ENCODE measurements at places on chromosomes 3 and 15.

- DNase-seq = no peak
These were observed 27.7 kb downstream of the GRIP2 start for GRCh38 chr3:14512281-14512941.

DNA sequence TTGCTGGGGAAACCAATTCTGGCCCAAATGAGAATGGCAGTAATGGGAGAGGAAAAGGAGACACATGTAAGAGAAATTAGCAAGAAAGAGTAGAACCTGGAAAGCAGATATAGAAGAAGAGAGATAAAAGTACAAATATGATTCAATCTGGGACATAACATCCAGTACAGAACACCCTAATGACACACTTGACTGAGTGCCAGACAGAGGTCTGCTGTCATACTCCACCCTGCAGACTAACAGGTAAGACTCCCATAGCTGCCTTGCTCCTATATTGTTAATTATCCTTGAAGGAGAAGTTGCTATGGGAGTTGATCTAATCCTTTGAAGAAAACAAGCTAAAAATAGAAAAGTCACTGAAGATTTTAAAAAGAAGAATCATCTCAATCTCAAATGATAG lies 21.1 kb downstream of the CCPG1 start:
- DNase-seq = no peak

DNA sequence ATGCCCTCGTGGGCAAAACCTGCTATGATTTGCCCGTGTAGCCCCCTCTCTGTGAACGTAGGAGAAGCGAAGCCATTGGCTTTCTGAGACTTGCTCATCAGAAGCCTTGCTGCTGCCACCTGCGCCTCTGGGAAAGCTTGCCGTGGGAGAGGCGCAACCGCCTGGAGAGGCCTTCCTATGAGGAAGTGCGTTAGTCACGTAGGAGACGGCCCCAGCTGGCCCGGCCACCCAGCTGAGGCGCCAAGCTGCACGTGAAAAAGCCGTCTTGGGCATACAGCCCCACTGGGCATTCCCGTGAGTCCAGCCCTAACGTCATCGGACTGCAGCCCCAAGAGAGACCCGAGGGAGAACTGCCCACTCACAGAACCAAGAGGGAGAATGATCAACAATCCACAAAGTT lies 49.1 kb upstream of the TJP1 start:
- no peak for DNase-seq

DNA sequence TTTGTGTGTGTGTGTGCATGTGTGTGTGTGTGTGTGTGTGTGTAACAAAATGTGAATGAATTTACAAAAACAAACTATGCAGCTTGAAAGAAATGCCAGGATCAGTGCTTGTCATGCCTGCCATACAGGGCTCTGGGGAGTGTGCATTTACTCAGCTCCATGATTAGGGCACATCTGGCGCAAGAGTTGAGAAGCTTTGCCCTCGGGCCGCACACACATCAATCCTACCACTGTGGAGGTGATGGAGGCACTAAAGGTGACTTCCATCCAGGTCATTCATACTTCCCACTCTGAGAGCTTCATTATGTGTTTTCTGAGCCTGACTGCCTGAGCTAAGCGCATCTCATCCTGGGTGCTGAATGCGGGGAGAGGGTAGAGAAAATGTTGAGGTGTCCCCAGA lies 72.0 kb upstream of the ZBED2 start:
- DNase-seq = no peak

- DNase-seq = no peak
These were observed 216.5 kb downstream of the BBX start for GRCh38 chr3:107739227-107739626.

GRCh38 chr3:39911465-39912309 lies 102.3 kb downstream of the MYRIP start:
- DNase-seq = no peak

DNA sequence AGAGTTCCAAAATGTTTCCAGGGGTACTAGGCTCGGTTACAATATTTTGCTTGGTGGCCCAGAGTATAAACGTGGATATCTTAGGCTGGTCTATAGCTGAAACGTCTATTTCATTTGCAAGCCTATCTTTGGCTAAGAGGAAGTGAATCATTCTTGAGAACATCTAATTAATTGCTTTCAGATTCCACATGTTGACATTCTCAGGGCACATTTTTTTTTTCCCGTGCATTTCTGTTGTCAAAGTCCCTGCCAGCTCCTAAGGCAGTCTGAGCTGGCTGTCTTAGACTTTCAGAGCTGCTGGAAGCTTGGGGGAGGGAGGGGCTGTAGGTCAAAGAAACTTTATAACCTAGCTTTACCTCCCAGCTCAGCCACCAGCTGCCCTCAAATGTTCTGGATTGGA lies 23.2 kb upstream of the LAMP3 start:
- no peak for DNase-seq

DNA sequence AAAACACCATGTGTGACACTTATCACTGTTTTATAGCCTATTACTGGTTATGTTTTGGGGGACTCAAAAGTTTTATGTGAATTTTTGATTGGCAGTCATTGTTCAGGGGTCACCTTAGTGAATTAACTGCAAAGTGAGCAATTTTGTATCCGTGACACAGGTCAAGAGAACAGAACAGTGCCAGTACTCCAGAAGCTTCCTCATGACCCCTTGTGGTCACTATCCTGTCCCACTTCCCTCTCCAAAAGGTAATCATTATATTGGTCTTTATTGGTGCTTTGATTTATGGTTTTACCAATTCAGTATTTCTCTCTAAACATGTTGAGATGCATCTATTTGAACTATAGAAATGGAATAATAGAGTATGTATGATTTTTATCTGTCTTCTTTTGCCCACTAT lies 107.1 kb downstream of the STT3B start:
- no peak for DNase-seq

DNA sequence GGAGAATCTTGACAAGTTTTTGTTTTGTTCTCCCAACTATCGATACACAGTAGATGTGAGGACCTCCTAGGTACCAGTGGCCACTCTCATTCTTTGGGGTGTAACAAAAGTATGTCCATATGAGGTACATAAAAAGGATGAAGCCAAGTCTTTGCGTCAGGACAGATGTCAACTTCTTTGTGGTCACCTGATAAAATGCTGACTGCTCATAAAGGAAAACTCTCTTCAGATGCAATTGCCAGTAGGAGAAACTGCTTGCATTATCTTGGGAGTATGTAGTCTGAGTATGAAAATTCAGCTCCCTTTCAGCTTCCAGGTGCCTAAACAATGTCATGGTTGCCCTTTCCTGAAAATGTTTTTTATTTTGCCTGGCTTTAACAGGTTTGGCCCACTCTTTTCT lies 123.8 kb upstream of the GOLIM4 start:
- no peak for DNase-seq

GRCh38 chr15:58306591-58307312 lies 125.0 kb upstream of the LIPC start:
- no peak for DNase-seq

GRCh38 chr15:63449731-63450130 lies 54.7 kb upstream of the USP3 start:
- no peak for DNase-seq

DNA sequence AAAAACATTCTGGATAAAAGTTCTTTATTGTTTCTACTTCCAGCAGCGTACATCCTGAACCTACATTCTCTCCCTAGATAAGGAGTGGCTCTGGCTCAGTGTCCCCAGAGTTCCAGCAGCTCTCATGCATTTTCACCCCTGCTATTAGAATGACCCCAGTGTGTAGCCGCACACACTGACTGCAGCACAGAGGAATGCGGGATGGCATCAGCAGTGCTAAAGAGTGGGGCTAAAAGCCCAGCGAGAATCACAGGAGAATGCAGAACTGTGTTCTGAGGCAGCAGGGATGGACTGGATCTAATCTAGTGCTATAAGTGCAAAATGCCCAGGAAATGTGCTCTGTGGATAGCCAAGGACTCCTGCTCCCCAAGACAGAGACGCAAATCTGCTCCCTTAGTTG lies 66.4 kb upstream of the TJP1 start:
- DNase-seq = no peak

DNA sequence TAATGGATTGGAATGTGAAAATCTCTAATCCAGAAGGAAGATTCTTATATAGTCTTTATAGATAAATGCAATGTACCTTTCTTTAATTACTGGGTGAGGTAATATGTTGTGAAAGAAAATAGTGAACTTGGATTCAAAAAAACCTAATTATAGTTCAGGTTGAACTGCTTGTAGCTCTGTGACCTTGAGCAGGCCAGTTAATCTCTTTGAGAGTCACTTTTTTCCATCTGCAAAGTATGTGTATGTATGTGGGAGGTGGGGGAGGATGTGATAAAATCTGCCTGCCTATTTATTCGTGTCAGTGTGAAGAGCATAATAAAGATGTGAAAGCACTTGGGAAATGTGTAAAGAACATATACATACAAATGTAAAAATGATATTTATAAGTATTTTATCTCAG lies 34.4 kb downstream of the GLCE start:
- no peak for DNase-seq

GRCh38 chr3:57038466-57039164 lies 21.8 kb upstream of the SPATA12 start:
- DNase-seq = no peak

DNA sequence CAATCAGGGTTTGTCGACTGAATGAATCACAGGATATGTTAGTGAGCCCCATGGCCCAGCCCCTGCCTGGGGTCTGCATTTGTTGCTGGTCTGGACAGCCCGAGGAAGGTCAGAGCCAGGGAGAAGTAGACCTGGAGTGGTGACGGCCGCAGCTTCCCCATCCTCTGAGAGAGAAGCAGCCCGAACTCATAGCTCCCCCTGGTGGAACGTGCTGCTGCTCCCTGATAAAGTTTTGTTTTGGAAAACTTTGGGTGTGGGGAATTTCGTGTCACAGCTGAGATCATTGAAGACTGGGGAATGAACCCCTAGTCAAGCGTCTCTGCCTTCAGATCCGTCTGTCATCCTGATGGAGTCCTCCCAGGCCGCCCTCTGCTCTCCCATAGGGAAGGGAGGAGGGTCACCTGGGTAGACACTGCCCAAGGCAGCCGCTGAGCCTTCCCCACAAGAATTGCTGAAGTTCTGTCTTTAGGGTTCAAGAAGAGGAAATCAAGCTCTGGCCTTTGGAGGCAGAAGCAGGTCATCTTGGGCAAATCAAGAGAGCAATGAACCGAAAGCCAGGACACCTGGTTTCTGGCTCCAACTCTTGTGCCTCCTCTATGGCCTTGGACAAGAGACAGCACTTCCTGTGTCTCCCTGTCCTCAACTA lies 60.5 kb downstream of the GLDN start:
- no peak for DNase-seq

- DNase-seq = no peak
These were observed 68.1 kb downstream of the TM4SF4 start for GRCh38 chr3:149542375-149543312.

DNA sequence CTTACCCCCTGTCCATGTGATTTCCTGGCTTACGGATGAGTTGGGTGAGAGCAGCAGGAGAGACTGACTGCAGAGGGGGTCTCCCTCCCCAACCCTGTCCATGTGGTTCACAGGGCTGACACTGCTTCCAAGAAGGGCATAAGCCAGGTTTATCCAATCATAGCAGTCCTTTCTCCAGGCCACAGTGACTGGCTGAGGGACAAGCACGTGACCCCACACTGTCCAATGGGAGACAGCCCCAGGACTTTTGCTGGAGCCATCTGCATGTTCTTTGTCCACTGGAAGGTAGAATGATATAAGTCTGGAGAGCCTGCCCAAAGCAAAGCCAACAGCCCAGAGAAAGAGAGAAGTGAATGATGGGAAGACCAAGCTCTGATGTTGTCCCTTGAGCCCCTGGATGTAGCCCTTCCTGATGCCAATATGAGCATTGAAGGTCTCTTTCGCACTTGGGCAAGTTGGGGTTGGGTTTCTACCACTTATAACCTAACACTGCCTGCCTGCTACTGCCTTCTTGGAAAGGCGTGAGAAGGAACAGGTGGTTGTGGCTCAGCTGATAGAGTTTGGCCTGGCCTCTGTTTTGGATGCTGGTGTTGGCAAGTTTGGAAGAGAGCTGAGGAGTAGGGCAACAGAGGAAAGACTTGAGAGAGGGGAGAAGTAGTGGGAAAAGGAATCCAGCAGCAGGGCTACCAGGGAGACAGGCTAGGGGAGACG lies 41.3 kb upstream of the GRIP2 start:
- no peak for DNase-seq

DNA sequence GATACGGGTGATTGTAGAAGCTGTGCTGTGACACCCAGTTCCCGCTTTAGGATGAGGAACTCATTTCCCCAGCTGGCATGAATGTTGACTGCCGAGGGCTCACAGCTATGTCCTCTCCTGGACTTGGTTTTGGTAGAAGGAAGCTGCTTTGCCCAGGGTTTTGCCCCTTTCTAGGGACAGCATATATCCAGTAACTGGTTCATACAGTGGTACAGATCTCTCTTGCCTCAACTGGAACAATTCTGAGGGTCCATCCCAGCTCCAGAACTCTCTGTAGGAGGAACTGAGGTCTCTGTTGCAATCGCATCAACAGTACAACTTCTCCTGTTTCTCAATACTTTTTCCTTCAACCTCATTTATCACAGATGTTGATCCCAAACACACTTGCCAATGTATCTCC lies 54.5 kb upstream of the FNDC3B start:
- no peak for DNase-seq

DNA sequence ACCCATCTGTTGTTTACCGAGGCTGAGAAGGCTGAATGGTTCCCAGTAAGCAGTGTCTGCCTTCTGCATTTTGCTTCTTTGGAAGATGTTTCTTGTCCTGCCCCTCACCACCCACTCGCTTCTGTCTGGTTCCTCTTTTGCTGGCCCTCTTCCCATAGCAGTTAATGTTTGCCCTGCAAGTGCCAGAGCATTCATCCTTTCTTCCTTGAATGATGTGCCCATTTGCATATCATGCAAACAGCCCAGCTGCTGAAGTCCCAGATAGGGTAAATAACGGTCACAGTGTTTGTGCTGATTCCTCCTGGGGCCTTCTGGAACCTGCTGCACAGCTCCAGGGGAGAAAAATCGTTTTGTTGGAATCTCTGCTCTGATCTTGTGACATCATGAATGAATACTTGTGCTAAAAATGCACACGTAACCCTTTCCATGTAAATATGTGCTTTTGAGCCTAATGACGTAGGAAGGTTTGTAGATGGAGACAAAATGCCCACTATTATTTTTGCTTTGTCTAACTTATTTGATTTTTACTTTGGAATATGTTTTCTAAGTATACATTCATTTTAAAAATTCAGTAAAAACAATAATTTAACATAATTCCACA lies 381.0 kb downstream of the SOX2 start:
- DNase-seq = no peak

DNA sequence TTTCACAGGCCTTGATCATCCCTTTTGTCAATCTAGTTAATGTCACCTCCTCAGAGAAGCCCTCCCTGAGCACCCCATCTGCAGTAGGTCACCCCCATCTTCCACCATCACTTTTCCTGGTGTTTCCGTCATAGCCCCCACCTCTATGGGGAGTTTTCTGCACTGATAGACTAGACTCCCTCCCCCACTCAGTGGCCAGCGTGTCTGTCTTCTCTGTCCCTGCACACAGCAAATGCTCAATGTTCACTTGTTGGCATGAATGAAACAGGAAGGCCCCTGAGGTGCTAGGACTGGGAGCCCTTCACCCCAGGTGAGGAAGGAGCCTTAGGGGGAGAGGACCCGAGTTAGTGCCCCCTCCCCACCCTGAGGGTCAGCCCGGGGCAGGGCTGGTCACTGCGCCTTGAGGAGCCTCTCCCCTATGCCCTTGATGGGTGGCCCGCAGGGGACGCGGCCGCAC lies 15.8 kb upstream of the FANCD2 start:
- no peak for DNase-seq

All from stimulated activated CD4-positive, alpha-beta T cell treated with anti-CD3 and anti-CD28 coated beads, TNF-alpha, amount 100 ng/mL, for 1 hour (primary cell).